ENCODE measurements at places on chromosomes 5 and 9. TPM values are rescaled to one million over a fixed set of nuclear protein-coding genes. Genes with fewer than 3 reads are reported as not detected.
A peak's percentile ranks its signal among the peaks of the same experiment; 100 is the strongest.

DNA sequence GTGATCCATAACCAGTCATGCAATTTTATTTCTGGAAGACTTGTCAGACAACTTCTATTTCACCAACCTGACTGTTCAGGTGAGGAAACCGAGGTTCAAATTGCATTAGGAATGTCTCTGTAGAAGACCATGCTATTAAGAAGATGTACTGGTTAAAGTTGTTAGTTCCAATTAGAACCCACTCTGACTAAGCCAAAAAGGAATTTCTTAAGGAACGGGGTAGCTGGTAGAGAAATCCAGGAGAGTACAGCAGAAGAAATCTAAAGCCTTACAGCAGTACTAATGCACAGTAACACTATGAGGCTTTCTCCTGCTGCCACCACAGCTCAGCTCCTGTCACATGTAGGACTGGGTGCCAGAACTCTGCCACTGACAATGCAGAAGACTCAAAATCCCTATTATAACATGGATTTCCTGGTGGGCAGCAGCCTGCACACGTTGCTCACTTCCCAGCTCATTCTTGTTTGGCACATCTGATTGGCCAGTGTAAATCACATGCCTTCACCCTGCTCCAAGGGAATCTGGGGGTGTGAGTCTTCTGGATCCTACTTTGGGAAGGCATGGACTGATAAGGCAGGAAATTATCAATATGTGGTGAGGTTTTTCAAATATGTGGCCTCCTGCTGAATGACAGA is 37.1 kb downstream of the CAST start:
- peak overlapping the region; percentile 28 for H3K27ac ChIP-seq
- no peak overlapping the region for H3K4me3 ChIP-seq
- peaks cover 20% of the 10 kb centered on the region for H3K4me1 ChIP-seq
- H3K27me3 ChIP-seq: no peaks in the 10 kb centered on the region
- DNase-seq: no peak

DNA sequence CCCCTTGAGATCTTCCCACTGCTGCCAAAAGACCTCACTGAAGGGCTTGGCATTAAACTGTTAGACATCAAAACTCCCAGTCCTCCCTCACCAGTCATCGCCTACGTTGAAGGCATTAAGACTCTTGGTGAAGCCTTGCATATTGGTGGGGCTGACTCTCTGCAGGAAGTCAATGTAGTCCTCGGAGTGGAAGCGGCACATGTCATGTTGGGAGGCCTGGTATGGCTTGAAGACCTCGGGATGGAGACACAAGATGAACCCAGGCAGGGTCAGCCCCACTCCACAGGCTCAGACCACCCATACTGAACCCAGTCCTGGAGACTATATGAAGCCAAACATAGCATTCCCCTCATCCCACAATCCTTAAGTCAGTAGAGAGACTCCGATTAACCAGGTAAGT is 1.9 kb downstream of the HDAC3 start:
- H3K4me1 ChIP-seq: peaks cover 25% of the 10 kb centered on the region
- H3K27me3 ChIP-seq: no peaks in the 10 kb centered on the region
- no peak for DNase-seq
- peak overlapping the region; percentile 90 for H3K4me3 ChIP-seq
- peak overlapping the region; percentile 6 for H3K27ac ChIP-seq

DNA sequence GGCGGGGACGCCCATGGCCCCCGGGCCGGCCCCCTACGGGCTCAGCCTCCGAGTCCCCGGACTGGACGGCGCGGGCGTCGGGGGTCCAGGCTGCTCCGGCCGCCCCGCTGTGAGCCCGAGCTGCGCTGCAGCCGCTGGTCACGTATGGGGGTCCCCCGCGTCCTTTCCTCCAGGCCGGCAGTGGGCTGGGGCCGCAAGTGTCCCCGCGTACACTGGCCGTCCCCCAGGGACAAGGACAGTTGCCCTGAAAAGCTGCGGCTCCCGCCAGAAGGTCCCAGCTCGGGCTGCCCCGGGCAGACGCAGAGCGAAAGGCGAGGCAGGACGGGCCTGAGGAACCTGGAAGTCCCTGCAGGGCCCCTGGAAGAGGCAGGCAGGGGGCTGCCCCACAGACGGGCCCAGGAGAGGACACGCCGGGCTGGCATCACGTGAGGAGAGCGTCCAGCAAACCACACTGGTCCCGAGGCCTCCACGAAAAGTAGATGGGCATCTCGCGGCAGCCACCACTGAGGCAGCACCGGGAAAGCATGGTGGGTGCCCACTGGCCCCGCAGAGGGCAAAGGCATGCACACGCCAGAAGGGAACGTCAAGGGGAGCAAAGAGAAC is 3.3 kb upstream of the NKD2 start:
- H3K4me3 ChIP-seq: no peak overlapping the region
- no peaks in the 10 kb centered on the region for H3K36me3 ChIP-seq
- no peak overlapping the region for H3K27ac ChIP-seq
- no peak for DNase-seq

DNA sequence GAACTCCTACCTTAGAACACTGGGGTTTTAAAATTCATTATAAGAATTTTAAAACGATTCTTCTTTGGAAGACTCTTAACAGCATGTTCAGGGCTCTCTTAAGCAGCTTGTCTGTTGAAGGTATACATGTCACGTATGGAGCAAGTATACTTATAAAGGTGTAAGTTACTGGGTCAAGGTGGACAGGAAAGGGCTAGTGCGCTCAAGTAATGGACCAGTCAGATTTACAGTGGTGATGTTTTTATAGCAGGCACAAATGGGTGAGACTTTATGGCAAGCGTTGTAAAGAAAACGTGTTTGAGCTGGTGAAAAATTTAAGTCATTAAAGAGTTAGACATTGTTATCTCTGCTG is 7.9 kb downstream of the SLC44A1 start:
- no peaks in the 10 kb centered on the region for H3K36me3 ChIP-seq
- no peaks in the 10 kb centered on the region for H3K4me1 ChIP-seq
- DNase-seq: no peak
- no peaks in the 10 kb centered on the region for H3K27me3 ChIP-seq

GRCh38 chr9:96655198-96655851 is at the start of gene PRXL2C:
Gene PRXL2C, minus strand, starts transcription at chr9:96655317. Its CDS starts 36 bp downstream, at chr9:96655281.
- H3K36me3 ChIP-seq: no peaks in the 10 kb centered on the region
- DNase-seq: peak; percentile 84
- peaks cover 16% of the 10 kb centered on the region for H3K4me1 ChIP-seq
- H3K4me3 ChIP-seq: peak within 1 kb of the TSS; percentile 91
- H3K27ac ChIP-seq: peak within 1 kb of the TSS; percentile 74

GRCh38 chr9:33106827-33107621 is 30.6 kb upstream of the SMU1 start:
- peak overlapping the region; percentile 63 for H3K27ac ChIP-seq
- no peaks in the 10 kb centered on the region for H3K36me3 ChIP-seq
- no peaks in the 10 kb centered on the region for H3K27me3 ChIP-seq
- H3K4me1 ChIP-seq: peaks cover 5% of the 10 kb centered on the region
- DNase-seq: no peak

DNA sequence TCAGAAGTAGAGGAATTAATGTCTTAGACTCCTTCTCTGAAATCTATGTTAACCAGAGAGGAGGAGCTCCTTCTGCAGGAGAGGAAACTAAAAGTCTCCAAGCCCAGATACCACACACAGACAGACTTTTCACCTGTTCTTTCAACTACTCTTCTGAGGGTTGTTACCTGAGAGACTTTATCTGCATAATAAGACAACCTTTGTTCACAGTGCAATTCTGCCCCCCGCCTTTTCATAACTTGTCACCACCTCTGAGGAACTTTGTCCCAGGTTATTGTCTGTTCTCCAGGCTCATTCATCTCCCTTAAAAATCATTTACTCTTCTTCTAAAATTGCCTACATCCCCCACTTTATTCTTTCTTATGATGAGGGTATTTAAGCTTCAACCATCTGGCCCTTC is 9.4 kb upstream of the GALNT10 start:
- no peak overlapping the region for H3K4me3 ChIP-seq
- no peaks in the 10 kb centered on the region for H3K4me1 ChIP-seq
- H3K27me3 ChIP-seq: peaks cover 14% of the 10 kb centered on the region
- DNase-seq: no peak
- H3K36me3 ChIP-seq: no peaks in the 10 kb centered on the region

DNA sequence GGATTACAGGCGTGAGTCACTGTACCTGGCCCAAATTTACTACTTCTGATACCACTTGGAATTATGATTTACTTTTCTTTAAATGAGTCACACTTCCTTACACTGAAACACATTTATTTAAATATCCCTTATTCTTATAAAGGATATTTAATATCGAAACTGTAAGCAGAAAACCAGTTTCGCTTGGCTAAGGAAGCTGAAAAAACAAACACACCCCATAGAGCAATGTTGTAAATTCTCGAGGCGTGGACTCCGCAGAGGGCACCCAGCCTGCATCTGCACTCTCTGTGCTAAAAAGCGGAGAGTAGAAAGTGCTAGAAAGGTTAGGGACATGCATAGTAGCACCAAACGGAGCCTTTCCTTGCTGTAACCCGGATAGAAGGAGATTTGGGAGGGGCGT is 86.5 kb downstream of the HMCN2 start:
- no peak overlapping the region for H3K27ac ChIP-seq
- H3K4me1 ChIP-seq: no peaks in the 10 kb centered on the region
- DNase-seq: no peak
- no peaks in the 10 kb centered on the region for H3K36me3 ChIP-seq

GRCh38 chr9:12884736-12885395 is 110.0 kb downstream of the LURAP1L start:
- H3K27ac ChIP-seq: no peak overlapping the region
- no peak overlapping the region for H3K4me3 ChIP-seq
- DNase-seq: no peak
- no peaks in the 10 kb centered on the region for H3K27me3 ChIP-seq
- H3K36me3 ChIP-seq: peaks cover 2% of the 10 kb centered on the region
- H3K4me1 ChIP-seq: no peaks in the 10 kb centered on the region

DNA sequence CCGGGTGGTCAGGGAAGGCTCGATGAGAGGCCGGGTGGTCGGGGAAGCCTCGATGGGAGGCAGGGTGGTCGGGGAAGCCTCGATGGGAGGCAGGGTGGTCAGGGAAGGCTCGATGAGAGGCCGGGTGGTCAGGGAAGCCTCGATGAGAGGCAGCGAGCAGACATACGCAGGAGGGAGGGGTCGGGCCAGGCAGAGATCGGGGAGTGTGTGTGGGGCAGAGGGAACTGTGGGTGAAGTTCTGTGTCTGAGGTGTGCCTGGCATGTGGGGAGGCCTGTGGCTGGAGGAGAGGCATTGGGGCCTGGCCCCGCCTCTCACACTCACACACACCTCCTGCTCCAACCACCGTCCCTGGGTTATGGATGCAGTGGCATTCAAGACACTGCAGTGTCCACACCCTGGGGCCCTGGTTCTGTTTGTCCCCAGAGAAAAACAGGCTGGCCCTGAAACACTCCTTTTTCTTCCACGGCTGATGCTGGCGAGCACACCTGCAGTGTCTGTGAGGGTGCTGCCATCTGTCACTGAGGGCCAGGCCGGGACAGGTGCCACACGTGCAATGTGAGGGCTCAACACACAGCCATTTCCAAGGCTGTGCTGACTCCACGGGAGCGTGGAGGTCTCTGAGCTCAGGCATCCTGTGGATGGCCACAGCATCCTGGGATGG is 6.5 kb upstream of the PLEKHG4B start:
- no peak for DNase-seq
- no peaks in the 10 kb centered on the region for H3K4me1 ChIP-seq
- peaks cover 32% of the 10 kb centered on the region for H3K27me3 ChIP-seq
- no peak overlapping the region for H3K27ac ChIP-seq
- no peaks in the 10 kb centered on the region for H3K36me3 ChIP-seq

GRCh38 chr5:1793301-1793740 is 6.3 kb downstream of the MRPL36 start:
- H3K36me3 ChIP-seq: no peaks in the 10 kb centered on the region
- no peaks in the 10 kb centered on the region for H3K27me3 ChIP-seq
- peak overlapping the region; percentile 85 for H3K4me3 ChIP-seq
- peak overlapping the region; percentile 93 for H3K27ac ChIP-seq

DNA sequence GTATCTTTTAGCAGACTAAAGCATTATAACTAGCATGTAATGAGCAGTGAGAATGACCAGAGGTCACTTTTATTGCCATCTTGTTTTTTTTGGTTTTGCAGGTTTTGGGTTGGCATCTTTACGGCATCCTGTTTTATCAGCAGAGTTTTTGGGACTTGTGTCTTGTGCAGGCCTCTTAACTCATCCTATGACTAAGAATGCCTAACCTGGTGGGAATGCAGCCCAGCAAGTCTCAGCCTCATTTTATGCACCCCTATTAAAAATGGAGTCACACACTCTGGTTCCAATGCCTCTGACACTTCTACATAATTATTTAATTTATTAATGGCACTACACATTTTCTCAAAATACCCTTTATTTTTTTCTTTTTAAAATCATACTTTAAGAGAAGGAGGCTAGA is 726.5 kb upstream of the RIOK2 start:
- no peaks in the 10 kb centered on the region for H3K27me3 ChIP-seq
- no peak overlapping the region for H3K4me3 ChIP-seq

- H3K36me3 ChIP-seq: no peaks in the 10 kb centered on the region
- H3K4me1 ChIP-seq: no peaks in the 10 kb centered on the region
- no peak for DNase-seq
- peaks cover 41% of the 10 kb centered on the region for H3K27me3 ChIP-seq
- no peak overlapping the region for H3K4me3 ChIP-seq
- no peak overlapping the region for H3K27ac ChIP-seq
These were observed 15.5 kb upstream of the SOWAHA start for GRCh38 chr5:132797651-132798050.

DNA sequence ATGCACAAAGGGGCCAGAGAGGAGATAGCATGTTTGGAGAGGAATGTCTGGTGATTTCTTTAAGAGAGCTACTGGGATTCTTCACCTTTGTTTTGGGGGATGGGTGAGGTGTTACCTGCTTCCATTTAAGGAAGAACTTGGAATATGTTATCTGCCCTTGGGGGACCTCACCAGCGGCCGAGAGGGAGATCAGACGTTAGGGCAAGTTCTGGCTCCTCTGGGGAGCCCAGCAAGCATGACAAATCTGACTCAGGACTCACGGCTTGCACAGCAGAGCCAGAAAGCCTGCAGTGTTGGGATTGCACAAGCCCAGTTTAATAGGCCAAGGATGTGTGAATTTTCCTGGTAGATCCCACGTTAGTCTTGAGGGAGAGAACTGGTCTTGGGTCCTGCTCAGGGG is 40.3 kb downstream of the SLC28A3 start:
- peaks cover 31% of the 10 kb centered on the region for H3K4me1 ChIP-seq
- H3K27me3 ChIP-seq: no peaks in the 10 kb centered on the region
- H3K4me3 ChIP-seq: no peak overlapping the region
- DNase-seq: no peak
- no peaks in the 10 kb centered on the region for H3K36me3 ChIP-seq
- peak overlapping the region; percentile 95 for H3K27ac ChIP-seq

DNA sequence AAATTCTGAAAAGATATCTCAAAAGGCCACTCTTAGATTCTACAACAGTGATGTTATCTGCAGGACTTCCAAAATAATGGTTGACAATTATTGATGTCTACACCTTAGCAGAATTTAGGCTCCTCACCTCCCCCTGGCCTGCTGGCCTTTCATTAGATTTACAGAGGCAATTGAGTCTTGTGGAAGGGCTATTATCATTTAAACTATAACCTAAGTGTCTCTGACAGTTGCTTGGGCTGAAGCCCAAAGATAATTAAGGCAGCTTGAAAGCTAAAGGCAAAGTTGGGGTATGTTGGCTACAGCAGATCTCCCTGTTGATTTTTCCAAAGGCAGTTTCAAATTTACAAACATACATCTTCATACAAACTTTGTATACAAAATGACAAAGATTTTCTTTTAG is 912.3 kb downstream of the TAF11L14 start:
- no peak for DNase-seq
- peaks cover 4% of the 10 kb centered on the region for H3K36me3 ChIP-seq
- H3K27ac ChIP-seq: no peak overlapping the region
- H3K27me3 ChIP-seq: no peaks in the 10 kb centered on the region

Gene ANKRD20A1
- total RNA-seq: 2.0 TPM

Gene CWC27
- 32.6 TPM for total RNA-seq

Gene PCDHB2
- total RNA-seq: not detected

Gene PFN3
- not detected for total RNA-seq

Gene GRXCR2
- total RNA-seq: not detected

Gene EIF4E1B
- not detected for total RNA-seq
